ENCODE measurements at places on chromosomes 12 and 14. TPM values are rescaled to one million over a fixed set of nuclear protein-coding genes. Genes with fewer than 3 reads are reported as not detected.

DNA sequence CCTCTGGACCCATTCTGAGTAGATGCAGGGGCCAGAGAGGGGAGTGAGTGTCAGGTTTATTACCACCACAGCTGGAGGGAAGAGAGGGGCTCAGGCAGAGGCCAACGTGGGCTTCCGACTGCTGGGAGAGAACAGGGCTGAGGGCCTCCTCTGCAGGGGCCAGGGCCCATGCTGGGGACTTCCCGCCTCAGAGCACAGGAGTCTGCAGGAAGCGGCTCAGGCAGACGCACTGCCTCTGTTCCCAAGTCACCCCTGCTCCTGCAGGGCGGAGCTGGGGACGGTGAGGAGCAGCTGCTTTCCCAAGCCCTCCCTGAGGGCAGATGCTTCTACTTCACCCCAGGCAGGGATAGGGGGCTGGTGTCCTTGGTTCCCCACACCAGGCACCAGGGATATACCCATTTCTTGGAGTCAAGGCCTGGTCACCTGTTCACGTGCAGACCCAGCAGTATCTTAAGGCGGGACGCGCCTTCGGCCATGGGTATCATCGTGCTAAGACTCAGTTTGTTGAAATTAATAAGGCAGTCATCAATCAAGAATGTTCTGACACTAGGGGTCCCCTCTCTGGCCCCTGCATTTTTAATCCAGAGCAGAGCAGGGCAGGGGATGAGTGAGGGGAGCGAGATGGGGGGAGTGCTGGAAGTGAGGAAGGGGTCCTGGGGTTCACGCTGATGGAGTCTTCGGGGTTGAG lies 100.0 kb downstream of the PIWIL1 start:
- no peak for DNase-seq

DNA sequence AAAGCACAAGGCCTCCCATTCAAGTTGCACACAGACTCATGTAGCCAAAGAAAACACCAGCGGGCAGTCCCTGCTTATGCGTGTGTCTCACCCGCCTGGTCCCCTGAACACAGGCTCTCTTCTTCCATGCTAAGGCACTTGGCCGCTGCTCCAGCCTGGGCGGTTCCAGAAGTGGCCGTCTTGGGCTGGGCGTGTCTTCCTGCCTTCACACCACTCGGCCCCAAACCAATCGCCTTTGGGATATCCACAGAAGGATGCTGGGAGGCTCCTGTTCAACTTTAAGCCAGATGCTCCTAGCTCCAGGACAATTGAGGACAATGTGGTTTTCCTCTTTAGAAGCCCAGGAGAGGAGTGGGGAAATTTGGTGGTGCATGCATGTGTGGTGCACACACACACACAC lies 2.2 kb downstream of the SCARB1 start:
- DNase-seq, result peak; percentile 29

- no peak for DNase-seq
These were observed 71.8 kb upstream of the BCL2L14 start for GRCh38 chr12:11998944-11999315.

OR4E2 gene
- total RNA-seq, result not detected

- DNase-seq, result no peak
These were observed 641 bp downstream of the LRRC43 start for GRCh38 chr12:122183588-122183940.

DNA sequence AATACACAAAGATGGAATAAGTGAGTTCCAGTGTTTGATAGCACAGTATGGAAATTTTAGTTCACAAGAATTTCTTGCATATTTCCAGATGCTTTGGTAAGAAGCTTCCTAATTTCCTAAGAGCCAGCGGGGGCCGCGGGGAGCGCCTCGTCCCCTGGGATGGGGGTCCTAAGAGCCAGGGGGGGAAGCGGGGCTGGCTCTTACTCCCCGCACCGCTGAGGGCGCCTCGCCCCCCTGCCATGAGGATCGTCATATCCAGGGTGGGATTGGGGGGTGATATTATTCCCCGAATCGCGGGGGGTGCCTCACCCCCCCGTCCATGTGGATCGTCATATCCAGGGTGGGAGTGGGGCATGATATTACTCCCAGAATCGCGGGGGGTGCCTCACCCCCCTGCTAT lies 100.5 kb upstream of the GNG2 start:
- DNase-seq, result no peak

- DNase-seq, result no peak
These were observed 8.3 kb upstream of the ACSM4 start for GRCh38 chr12:7295529-7295928.

GRCh38 chr12:53560351-53560750 lies 53.1 kb upstream of the NPFF start:
- DNase-seq, result no peak

DNA sequence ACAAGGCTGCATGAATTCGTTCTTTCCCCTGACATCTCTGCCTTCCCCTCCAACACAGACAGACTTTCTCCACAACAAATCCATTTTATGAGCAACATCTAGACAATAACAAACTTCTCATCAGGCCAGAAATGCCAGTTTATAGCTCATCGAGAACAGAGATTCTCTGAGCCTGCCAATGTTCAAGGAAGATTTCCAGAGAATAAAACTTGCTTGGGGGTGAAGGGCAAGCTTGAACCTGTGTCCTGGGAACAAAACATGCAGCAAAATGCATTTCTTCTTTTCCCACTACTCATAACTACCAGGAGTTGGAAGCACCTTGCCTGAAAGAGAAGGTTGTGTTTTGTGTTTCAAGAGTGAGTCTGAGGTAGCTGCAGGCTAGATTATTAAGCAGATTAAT lies 6.8 kb downstream of the MAP1LC3B2 start:
- DNase-seq, result peak; percentile 35

- peak; percentile 80 for DNase-seq
These were observed 547 bp upstream of the PYGL start for GRCh38 chr14:50944647-50945413.

TMPRSS12 gene
- not detected for total RNA-seq

CIDEB gene
- total RNA-seq, result 3.9 TPM

DNA sequence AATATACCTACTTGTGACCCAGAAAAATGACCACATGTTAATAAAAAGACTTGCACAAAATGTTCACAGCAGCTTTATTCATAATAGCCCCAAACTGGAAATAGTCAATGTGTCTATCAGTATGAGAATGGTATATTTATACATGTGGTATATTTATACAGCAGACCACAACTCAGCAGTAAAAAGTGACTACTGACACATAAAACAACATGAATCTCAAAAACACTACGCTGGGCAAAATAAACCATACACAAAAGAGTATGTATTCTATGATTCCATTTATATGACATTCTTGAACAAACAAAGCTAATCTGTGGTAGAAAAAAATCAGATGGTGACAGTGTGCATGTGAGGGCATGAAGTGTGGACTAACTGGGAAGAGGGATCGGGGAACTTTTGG lies 35.1 kb downstream of the ARF6 start:
- peak; percentile 31 for DNase-seq

SLC24A4 gene
- total RNA-seq, result not detected

DNA sequence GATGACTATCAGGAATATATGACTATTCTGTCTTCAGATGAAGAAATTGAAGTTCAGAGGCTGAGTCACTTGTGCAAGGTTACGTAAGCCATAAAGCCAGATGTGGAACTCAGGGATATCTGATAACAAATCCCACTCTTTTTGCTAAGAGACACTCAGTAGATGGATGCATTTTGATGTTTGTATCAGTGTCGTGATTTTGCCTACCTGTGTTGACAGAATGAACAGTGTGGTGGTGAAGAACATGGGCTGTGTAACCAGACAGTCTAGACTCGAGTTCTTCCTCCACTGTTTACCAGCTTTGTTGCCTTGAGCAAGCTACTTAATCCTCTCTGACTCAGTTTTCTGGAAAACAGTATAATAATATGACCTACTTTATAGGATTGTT lies 93.9 kb downstream of the DAAM1 start:
- peak; percentile 93 for DNase-seq

ASCL1 gene
- not detected for total RNA-seq

- no peak for DNase-seq
These were observed 76.2 kb upstream of the KCNA1 start for GRCh38 chr12:4833524-4833923.

CEBPE gene
- not detected for total RNA-seq

DNA sequence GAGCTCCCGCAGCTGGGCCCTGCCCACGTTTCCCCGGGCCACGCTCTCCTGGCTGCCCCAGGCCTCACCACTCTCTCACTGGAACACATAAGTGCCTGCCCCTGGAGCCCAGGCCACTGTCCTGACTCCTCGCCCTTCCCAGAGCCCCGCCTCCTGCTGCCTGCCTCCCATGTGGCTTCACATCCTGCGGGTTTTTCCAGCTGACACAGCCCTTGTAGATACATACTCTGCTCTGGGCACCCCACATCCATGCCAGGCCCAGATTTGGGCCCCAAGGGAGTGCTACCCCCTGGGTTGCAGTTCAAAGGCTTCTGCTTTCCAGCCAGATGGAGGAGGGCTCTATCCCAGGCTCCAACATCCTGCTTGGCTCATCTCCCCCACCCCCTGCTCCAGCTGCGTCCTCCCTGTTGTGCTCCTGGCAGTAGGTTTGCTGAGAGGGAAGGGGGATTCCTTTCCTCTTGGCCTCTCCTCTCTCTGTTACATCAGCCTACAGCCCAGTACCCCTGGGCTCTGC lies 60.1 kb downstream of the TSPAN9 start:
- DNase-seq, result no peak

PRB2 gene
- total RNA-seq, result not detected

KRT81 gene
- total RNA-seq, result 0.13 TPM

DNA sequence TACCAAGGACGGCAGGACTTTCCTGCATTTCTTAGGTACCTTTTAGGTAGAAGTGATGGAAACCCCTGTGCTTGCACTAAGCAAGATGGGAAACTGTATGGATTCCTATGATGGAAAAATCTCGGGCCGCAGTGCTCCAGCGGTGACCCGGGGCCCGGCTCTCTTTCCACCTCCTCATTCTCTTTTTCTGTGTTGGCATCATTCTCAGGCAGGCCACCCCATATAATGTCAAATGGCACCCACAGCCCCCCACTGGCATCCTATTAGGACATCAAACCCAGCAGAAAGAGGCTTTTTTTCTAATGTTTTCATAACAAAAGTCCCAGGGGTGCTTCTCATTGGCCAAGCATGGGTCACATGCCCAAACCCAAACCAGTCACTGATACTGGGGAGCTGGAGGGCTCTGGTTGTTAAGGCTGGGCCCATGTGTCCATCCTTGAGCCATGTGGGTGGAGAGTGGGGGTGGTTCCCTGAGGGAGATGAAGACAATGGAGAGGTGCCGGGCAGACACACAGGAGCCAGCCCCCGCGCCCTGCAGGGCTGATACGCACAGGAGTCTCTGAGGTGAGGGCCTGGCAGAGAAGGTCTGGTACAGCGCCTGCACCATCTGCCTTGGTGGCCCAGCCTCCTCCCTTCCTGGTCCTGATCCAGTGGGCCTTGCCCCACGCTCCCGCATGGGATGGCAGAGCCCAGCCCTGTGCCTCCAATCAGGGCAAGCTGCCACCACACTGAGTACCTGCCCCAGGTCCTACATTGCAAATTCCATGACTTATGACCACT lies 142.1 kb downstream of the CALM1 start:
- DNase-seq, result no peak

DNA sequence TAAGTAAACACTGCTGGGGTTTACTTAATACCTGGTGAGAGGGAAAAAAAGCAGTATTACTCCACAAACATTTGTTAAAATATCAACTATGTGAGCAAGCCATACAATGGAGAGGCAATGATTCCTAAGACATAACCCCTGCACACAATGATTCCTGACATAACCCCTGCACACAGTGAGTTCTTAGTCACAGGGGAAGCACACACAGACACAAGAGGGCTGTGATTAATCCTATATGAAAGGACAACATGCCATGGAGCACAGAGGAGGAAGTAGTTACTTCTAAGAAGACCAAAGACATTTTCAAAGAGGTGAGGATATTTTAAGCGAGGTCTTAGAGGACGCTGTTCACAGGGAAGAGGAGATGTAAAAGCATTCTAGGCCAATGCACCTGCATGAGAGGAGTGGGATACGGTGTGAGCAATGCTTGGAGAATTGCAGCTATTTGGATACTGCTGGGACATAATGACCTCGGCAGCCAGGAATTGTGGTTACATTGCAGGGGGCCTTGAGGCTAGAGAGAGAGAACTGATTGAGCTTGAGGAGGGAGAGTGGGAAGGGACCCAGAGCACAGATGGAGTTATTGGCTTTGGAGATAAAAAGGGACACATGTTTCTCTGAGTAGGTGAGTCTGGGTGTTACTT lies 211.9 kb downstream of the APAF1 start:
- peak; percentile 5 for DNase-seq

DNA sequence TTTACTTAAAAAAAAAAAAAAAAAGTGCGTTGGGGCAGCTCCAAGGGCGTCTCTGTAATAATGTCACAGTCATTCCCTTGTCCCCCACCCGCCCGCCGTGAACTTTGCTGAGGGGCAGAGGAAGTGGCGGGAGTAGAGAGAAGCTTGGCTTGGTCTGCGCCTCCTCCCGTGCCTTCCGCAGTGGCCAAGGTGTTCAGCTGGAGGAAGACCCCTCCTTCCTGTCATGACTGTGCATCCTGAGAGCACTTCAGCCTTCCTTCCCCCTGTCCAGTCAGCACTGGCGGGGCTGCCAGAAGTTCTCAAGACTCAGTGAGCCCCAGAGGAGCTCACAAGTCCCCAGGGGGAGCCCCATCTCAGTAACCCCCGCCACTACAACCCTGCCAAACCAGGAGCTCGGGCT lies 32.2 kb downstream of the AACS start:
- DNase-seq, result no peak

AGAP2 gene
- under 0.01 TPM for total RNA-seq

Data from bronchial epithelial cell (primary cell).